ENCODE measurements at places on chromosomes 16 and 17.

GRCh38 chr16:46996391-46996790, 22.9 kb upstream of the DNAJA2 start:
- no peak for DNase-seq

- peak; percentile 74 for DNase-seq
Measured at GRCh38 chr17:41986634-41987033, 20.0 kb downstream of the CNP start.

DNA sequence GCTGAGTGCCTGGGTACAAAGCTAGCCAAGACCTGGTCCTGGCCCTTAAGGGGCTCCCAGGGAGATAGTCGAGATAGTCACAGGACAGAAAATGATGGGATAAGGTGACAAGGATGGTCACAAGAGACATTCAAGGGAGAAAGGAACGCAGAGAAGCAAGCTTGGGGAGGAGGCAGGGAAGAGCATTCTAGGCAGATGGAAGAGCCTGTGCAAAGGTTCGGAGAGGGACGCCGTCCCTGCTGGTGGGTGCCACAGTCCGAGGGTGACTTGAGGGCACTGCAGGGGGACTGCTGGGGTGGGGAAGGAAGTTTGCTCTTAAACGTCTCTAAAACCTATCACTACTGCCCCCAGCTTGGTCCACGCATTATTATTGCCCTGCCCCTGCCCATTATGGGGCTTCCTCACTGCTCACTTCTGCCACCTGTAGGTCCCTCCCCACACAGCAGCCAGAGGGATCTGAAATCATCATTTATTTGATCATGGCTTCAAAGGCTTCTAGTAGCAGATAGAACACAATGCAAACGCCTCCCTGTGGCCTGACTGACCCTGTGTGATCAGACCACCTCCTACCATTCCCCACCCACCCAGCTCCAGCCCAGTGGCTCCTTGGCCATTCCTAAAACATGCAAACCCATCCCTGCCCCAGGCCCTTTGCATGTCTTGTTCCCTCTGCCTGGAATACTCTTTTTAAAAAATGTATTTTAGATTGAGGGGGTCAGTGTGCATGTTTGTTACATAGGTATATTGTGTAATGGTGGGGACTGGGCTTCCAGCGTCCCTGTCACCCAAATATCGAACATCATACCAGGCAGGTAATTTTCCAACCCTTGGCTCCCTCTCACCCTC, 60.3 kb downstream of the RMI2 start:
- DNase-seq, result peak; percentile 66

- DNase-seq, result no peak
Measured at GRCh38 chr16:22194707-22195444, 11.2 kb upstream of the EEF2K start.

GRCh38 chr17:28370035-28370743, at the start of gene VTN:
TSS of gene VTN (minus strand) at chr17:28370307. CDS start at chr17:28370203, 104 bp downstream.
- peak; percentile 26 for DNase-seq

- no peak for DNase-seq
Measured at GRCh38 chr17:48494335-48494734, 36.5 kb downstream of the HOXB1 start.

DNA sequence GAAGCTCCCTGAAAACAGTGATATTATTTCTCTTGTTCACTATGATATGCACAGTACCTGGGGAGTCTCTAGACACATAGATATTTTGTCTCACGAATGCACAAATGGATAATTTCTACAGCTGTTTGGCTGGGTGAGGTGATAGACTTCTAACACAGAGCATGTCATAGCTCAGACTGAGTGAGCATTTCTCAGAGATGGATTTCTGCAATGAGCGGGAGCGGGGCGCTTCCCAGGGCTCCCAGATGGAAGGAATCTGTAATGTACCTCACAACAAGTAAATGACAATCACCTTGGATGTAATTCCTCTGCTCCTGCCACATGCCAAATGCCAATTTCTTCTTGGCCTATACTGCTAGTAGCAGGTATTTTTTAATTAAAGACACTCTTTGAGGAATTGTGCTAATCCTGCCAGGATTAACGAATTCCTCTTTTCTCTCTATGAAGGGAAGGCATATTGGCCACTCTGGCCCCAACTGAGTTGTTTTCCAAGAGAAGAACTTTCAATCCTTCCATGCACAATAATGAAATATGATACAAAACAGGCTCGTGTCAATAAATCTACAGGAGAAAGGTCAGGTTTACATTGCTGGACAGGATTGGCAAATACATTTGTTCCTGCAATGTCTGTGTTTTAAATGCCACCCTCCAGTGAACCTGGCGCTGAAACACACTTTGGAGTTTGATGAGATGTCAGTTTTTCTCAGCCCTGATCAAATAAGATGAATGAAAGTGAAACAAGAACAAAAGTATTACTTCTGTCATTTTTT, 185.3 kb downstream of the CBLN1 start:
- DNase-seq, result no peak

DNA sequence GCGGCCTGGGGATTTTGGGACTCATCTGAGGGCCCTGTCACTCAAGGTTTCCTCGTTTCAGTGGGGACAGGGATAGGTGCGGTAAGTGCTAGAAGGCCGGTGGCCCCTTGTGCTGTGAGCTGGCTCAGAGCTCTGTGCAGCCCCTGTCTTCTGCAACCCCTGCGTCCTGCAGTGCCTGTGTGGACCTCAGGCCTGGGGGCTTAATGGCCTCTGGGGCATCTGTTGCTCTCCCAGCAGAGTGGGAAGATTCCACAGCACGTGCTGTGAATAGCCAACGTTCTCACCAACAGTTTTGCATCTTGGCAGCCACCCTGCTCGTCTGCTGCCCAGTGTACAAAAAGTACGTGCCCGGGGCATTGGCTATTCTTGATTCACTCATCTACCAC, 4.9 kb downstream of the FOXC2 start:
- no peak for DNase-seq

Measured in NCI-H524 (cell line).